ENCODE measurements at places on chromosomes 7 and 10. TPM values are rescaled to one million over a fixed set of nuclear protein-coding genes. Genes with fewer than 3 reads are reported as not detected.

The OPN4 gene
- not detected for total RNA-seq

The INMT gene
- 1.4 TPM for total RNA-seq

The PRSS37 gene
- not detected for total RNA-seq

The PNLIPRP3 gene
- 0.06 TPM for total RNA-seq

The MARVELD1 gene
- total RNA-seq = 54.7 TPM

The LRRD1 gene
- total RNA-seq = not detected

The ANKRD7 gene
- 3.6 TPM for total RNA-seq

The ATP6V0E2 gene
- total RNA-seq = 3.8 TPM

The CDK1 gene
- total RNA-seq = 183 TPM

The H2BK1 gene
- not detected for total RNA-seq

The AOAH gene
- not detected for total RNA-seq

The CDH23 gene
- total RNA-seq = 0.06 TPM

The DMBT1 gene
- total RNA-seq = 18.4 TPM

The NUTM2A gene
- total RNA-seq = 0.26 TPM

The UTF1 gene
- not detected for total RNA-seq

The MYL10 gene
- 0.34 TPM for total RNA-seq

The KIF5B gene
- 194 TPM for total RNA-seq

The LIPJ gene
- total RNA-seq = not detected

The SFTPA2 gene
- not detected for total RNA-seq

The SPDYE2 gene
- not detected for total RNA-seq

The FAM237B gene
- total RNA-seq = not detected

The RAB19 gene
- not detected for total RNA-seq

The ADAMTS14 gene
- 2.7 TPM for total RNA-seq

The AKR1C1 gene
- total RNA-seq = 56.1 TPM
